CD4-positive, alpha-beta T cell treated with Interleukin-21 for 1 hour (primary cell): ENCODE measurements at places on chromosomes 7 and 10.

GRCh38 chr10:49679480-49679893, at the start of gene C10orf53:
Gene C10orf53, plus strand, starts transcription at chr10:49679651. Its CDS starts 47 bp downstream, at chr10:49679698.
- no peak for DNase-seq

DNA sequence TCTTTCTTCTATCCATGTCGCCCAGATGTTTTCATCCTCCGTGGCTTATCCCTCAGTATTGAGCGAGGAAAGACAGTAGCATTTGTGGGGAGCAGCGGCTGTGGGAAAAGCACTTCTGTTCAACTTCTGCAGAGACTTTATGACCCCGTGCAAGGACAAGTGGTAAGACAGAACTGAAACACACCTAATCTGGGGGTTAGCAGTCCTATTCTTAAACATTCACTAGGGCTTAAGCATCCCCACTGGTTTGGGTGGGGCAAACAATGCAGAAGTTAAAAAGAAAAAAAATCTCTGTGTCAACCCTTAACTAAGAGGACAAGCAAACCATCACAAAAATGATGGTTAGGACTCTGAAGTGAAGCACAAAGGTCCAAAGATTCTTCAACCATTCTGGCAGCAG, 43.8 kb downstream of the SP8 start:
- no peak for DNase-seq

- DNase-seq: no peak
Observed at GRCh38 chr10:121261665-121262064, 336.6 kb downstream of the FGFR2 start.

- no peak for DNase-seq
Observed at GRCh38 chr7:130662426-130662825, 6.1 kb downstream of the COPG2 start.

GRCh38 chr7:158033196-158033595, 554.4 kb downstream of the PTPRN2 start:
- no peak for DNase-seq
